ENCODE measurements at places on chromosomes 6 and 20. TPM values are rescaled to one million over a fixed set of nuclear protein-coding genes. Genes with fewer than 3 reads are reported as not detected.

Gene FERMT1
- total RNA-seq, result 0.07 TPM

Gene PNLDC1
- not detected for total RNA-seq

Gene TRAM2
- total RNA-seq, result 10.8 TPM

Gene NRSN1
- total RNA-seq, result not detected

Gene PGC
- 0.81 TPM for total RNA-seq

Gene PTCHD4
- total RNA-seq, result not detected

Gene TSPO2
- not detected for total RNA-seq

Gene LAMA4
- total RNA-seq, result 1.1 TPM

All from K562 (cell line).